ENCODE measurements at places on chromosomes 5 and 9.

DNA sequence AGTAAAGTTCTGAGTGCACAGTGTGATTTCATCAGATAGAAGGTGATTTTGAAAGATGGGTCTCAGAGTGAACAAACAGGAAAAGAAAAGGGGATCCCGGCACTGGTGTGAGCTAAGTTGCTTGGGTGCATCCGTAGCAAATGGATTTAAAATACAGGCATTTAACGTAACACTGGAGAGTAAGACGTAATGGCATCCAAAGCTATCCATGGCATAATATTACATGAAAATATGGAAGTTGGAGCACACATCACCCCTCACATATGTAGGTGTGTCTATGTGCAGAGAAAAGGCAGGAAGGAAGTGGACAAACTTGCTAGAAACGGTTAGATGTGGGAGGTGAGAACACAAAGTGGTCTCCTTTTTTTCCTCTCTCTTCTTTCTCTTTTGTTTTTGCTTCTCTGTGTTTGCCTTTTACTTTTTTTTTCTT, 38.2 kb upstream of the SEMA4D start:
- no peak for DNase-seq

GRCh38 chr9:18118268-18118667, 355.7 kb upstream of the ADAMTSL1 start:
- DNase-seq: no peak

- DNase-seq: no peak
These were observed 20.0 kb downstream of the JMY start for GRCh38 chr5:79255786-79256557.

- no peak for DNase-seq
These were observed 270.2 kb upstream of the IRX1 start for GRCh38 chr5:3325201-3325971.

GRCh38 chr5:123907349-123907748, 395.4 kb downstream of the CSNK1G3 start:
- no peak for DNase-seq

- peak; percentile 42 for DNase-seq
These were observed 509 bp downstream of the LVRN start for GRCh38 chr5:115962565-115963402.

GRCh38 chr9:129336601-129337331, 158.7 kb upstream of the IER5L start:
- peak; percentile 59 for DNase-seq

DNA sequence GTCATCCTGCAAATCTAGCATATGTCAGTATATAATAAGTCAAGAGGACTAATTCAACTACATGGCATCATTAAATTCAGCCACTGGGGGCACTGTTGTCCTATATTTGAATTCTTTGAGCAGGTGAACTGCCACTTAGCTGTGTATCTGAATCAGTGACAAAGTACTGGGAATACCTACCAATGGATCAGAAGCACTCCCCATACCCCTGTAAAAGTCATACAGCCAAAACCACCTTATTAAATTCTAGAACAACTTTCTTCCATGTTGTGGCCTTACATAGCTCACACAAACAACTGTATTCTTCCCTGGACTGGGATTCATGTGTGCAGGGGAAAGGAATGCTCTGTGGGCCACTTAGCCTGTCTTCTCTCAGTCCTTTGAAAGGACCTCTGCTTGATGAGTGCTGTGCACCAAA, 57.4 kb upstream of the PLPP6 start:
- DNase-seq: peak; percentile 78

DNA sequence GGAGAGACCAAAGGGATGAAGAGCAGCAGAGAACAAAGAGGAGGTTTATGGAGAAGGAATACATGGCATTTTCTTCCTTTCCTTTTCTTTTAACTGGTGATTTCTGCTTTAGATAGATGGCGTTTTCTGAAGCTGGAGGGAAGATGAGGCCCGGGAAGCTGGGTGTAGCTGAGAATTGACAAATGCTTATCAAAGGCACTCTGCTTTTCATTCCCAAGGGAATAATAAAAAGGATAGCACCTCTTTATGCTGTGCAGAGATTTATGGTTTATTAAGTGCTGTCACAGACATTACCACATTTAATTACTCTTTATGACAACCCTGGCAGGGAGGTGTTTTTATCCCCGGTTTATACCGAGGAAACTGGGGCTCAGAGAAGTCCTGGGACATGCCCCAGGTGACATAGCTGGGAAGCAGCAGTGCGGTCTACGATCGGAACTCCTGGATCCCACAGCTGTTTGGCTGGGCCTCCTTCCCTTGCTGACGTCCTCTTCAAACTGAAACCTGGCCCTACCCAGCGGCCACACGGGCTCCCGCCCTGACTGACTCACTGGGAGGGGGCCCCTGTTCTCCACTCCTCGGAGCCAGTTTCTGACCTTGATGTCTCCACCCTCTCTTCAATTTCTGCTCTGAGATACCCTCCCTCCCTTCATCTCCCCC, 8.2 kb upstream of the EPB41L4B start:
- DNase-seq: no peak

DNA sequence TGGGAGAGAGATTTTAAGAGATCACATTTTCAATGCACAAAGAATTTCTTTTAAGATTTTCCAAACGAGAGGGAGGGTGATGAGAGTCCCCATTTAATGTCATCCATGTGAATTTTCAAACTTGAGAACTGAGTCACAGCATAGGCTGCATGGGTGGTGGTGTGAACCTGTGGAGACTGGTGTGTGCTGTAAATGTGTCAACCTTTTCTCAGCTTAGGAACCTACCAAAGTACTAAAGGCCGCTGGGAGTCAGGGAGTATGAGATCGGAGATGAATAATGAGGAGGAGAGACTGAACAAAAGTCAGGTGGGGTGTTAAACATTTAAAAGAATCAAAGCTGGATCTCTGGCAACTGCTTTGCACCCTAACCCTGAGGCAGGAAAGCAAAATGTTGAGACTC, 7.5 kb downstream of the ALDH1A1 start:
- DNase-seq: no peak

DNA sequence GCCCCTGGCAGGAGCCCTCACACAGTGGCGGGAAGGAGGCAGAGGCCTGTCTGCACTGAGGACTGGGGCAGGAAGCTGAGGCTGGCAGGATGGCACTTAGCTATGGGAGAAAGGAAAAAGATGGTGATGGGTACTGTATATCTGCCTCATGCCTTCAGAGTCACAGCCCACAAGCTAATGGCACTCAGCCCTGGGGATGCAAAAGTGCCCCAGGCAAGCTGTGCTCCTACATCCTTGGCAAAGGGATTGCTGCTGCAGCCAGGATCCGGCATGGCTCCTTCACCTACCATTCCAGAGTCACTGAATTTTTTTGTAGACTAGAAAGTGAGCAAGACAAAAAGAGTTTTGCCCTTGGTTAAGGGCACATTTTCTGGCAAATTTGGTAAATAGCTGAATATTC, 8.7 kb downstream of the ACSL6 start:
- no peak for DNase-seq

GRCh38 chr5:172044631-172045314, 38.3 kb upstream of the FBXW11 start:
- no peak for DNase-seq

- DNase-seq: no peak
These were observed 3.7 kb downstream of the IL3 start for GRCh38 chr5:132064140-132064539.

DNA sequence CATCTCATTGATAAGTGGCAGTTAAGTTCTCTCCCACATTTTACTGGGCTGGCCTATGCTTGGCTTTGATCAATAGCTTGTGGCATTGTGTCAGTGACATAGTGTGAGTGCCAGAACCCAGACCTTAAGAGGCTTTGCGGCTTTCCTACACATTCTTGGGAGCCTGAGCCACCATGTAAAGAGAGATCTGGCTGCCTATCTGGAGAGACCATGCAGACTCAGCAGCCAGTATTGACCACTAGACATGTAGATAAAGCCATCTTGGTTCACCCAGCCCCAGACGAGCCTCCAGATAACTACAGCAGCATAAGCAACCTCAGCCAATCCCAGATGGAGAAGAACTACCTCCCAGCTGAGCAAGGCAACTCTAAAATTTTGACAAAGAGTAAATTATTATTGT, 28.6 kb downstream of the C9orf153 start:
- DNase-seq: no peak

- DNase-seq: no peak
These were observed 44.3 kb upstream of the TESK1 start for GRCh38 chr9:35560625-35561337.

DNA sequence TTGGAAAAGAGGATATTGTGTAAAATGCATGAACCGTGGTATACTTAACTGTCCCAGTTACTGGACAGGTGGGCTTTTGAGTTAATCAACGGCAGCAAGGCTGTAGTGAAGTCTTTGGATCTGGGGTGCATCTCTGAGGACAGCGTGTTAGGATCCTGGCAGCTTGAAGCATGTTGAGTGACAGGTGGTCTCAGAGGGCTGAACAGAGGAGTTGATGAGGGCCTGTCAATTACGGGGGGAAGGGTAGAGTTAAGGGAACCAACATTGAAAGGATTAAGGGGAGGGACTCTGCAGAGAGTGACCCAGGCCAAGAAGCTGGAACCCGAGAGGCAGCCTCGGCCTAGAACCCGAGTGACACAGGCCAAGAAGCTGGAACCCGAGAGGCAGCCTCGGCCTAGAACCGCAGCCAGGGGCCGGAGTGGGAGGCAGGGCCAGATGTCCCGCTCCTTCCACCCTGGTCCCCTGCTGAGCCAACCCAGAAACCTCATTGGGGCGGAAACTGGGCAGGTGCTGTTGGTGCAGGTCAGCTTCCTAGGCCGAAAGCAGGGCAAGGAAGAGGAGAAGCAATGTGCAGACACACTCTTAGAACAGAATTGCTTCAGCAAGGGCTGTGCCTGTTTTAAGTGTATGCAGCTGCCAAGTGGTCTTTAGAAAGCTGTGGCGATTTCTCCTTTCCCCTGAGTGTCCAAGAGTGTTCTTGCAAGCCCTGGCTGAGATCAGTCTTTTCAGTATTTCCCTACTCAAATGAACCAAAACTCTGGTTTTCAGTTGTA, 62.0 kb downstream of the ANKRD33B start:
- no peak for DNase-seq

GRCh38 chr5:176320577-176320976, 41.0 kb downstream of the KIAA1191 start:
- DNase-seq: no peak

- no peak for DNase-seq
These were observed 287.5 kb downstream of the SMARCA2 start for GRCh38 chr9:2302606-2303005.

- no peak for DNase-seq
These were observed 6.6 kb downstream of the DMXL1 start for GRCh38 chr5:119077444-119077843.

GRCh38 chr9:135504262-135505243, 4.1 kb downstream of the MRPS2 start:
- DNase-seq: peak; percentile 79

DNA sequence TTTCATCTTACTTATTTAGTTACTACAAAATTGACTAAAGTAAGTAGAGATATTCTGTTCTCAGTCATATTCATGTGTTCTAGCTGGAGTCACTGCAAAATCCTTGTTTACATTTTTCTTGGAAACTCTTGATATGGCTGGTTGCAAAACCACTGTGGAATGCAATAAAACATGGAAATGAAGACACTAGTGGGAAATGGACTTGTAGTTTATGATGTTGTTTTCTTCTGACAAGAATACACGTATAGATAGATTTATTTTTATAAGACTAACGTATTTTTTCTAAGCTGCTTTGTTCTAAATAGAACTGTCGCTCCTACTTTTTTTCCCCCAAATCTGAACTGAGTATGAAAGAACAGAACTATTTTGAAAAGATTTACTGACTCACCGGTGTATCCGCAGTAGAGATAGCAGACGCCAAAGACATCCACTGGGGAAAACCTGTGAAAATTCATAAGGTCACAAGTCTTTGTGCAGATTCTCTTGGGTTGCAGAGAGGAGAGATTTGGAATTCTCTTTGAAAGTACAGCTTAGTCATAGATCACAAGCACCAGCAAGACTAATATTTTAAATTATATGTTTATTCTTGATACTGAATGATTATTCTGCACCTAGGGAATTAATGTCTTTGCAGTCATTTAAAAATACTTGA, 119.6 kb upstream of the TAF11L2 start:
- no peak for DNase-seq

- DNase-seq: no peak
These were observed 475.7 kb downstream of the ENC1 start for GRCh38 chr5:74164725-74165235.

GRCh38 chr5:8150791-8151190, 281.8 kb downstream of the MTRR start:
- DNase-seq: no peak

GRCh38 chr9:121358751-121359150, 11.3 kb downstream of the STOM start:
- no peak for DNase-seq

DNA sequence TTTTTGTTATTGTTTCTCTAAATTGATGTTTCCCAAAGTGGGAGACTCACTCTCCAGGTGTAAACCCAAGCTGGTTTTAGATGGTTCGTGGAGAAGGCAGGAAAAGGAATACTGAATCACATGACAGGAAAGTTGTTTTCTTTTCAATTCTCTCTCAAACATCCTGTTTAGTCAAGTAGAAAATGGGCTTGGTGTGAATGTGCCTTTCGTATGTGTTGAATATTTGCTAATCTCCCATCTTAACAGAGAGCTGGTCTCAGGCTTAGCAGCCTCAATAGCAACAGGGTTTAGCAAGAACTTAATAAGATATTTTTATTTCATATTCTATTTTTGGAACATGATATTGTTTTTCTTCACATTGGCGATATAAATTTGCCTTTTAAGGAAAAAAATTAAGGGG, 119.7 kb downstream of the INSYN2B start:
- peak; percentile 16 for DNase-seq

DNA sequence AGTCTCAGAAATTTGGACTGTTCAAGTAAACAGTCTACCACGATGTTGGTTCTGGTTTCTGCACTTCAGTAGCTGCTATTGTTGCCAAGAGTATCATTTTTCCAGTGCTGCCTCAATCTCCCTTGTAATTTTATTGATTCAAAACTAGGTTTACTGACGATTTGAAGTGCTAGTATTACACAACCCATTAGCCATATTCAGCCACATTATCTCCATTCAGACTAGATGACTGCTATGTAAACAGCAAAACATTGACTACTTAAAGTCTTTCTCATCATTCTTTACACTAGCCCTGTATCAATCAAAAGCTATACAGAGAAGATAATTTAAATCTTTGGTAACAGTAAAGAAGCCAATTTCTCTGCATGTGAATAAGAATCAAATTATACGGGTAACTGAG, 102.0 kb upstream of the TSLP start:
- no peak for DNase-seq

DNA sequence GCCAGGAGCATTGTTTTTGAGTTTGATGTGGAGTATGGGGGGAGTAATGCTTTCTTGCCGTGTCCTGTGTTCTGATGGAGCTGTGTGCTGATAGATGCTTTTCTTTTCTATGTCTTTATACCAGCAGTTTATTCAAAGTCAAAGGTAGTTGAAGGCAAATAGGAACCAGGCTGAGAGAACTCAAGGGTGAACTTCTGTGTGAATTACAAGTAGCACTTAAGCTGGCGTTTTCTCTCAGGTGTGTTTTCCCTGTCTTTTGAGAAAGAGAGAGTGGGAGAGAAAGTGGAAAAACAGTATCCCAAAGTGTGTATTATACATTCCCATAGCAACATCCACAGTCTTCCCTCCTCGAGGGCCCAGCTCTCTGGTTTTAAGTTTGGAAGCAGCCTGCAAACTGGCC, 1.5 kb downstream of the TNFAIP8 start:
- DNase-seq: no peak

- DNase-seq: no peak
These were observed 776.7 kb downstream of the DTWD2 start for GRCh38 chr5:118211606-118212005.

- peak; percentile 37 for DNase-seq
These were observed 27.1 kb downstream of the ZDHHC11B start for GRCh38 chr5:757346-757930.

GRCh38 chr5:132746954-132747615, at the start of gene CCNI2:
Gene CCNI2 (plus strand): TSS chr5:132747426. CDS start chr5:132747496, 70 bp downstream.
- peak; percentile 84 for DNase-seq

All from GM20000 (cell line).